ENCODE measurements at places on chromosomes 12 and 14.
A peak's percentile ranks its signal among the peaks of the same experiment; 100 is the strongest.

DNA sequence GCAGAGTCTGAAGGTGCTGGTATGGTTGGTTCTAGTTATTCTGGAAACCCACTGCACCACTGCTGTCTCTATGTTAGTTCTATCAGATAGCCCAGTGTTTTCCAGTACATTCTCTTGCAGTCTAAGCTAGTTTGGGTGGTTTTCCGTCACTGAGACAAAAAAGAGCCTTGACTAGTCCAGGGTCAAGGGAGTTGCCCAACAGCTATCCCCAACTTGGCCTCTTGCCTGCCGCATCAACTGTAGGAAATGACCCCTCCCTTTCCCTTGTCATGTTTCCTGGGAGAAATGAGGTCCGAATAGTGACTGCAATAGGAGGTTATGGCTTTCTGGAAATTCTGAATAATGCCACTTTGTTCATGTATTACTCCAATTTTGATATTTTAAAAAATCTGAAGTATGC lies 160.4 kb downstream of the EFCAB11 start:
- no peak for DNase-seq

- DNase-seq = no peak
These were observed 449.1 kb downstream of the RAD51B start for GRCh38 chr14:68268719-68269118.

DNA sequence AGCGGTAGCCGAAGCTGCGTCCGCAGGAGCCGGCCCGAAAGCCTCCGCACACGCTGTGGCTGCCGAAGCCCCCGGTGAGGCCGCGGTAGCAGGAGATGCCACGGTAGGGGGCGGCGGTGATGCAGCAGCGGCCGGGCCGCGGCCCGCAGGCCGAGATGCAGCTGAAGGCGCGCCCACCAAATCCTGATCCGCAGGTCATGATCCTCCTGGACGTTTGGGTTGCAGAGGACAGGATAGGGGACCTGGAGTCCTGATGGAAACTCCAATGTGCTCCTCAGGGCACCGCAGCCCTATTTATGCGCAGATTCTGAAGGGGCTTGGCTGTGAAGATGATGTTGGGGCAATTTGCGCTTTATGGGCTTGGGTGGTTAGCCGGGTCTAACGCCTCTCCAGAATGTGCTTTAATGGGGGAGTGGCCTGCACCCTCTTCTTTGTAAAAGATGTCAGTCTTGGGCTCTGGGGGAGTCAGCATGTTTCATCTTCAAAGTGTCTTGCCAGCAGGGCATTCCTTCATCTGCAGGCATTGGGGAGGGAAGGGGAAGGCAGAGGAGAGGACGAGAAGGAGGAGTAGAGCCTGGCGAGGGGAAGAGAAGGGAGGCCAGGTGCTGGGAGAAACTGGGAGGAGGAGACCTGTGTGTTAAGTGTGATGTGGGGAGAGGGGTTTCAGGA lies at the start of gene KRT81:
Gene KRT81, minus strand, starts transcription at position 268 of the 669 bp plus-strand sequence. Its CDS starts 69 bp downstream, at position 199.
- DNase-seq = no peak

- DNase-seq = no peak
These were observed 57.4 kb downstream of the PLXNC1 start for GRCh38 chr12:94205822-94206221.

DNA sequence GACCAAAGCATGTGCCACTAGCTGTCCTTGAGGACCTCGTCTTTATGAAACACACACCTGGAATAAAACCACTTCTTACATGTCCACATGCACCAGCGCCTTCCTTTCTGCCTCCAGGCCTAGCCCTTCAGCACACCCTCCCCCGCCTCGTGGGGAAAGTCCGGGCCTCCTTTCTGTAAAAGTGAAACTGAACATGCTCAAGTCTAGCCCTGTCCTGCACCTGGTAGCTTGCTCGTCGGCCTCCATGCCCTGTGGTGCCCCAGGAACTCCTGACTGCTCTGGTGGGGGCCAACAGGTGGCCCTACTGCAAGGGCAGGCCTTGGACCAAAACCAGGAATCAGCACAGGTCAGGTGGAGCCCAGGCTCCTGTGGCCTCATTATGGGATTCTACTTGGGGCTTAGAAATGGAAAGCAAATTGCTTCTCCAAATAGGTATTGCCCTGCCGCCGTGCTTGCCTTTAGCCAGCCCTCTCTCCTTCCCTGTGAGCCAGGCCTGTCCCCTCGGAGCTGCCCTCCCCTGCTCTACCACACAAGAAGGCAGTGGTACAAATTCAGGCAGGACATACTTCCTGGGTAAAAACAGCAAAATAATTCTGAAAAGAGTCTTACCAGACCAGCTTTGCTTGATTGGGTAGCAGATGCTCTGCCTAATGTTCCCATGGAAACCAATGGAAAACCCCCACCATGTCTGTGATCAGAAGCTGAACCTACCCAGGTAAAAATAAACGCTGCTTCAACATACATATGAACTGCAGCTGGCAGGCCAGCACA lies 43.5 kb downstream of the ERH start:
- no peak for DNase-seq

GRCh38 chr14:25067600-25067999 lies 17.7 kb upstream of the STXBP6 start:
- no peak for DNase-seq

DNA sequence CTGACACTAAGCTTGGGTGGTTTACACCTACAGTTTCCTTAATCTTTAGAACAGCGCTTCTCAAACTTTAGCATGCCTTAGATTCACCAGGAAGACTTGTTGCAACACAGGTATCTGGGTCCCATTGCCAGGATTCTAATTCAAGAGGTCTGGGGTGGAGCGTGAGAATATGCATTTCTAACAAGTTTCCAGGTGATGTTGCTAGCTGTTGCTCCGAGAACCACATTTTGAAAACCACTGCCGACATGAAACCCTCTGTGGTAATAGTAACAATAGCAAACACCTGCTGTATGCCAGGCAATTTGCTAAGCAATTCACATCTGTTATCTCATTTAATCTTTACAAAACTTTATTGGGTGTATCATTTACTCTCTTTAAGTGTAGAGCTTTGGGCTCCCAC lies 58.6 kb downstream of the TRHDE start:
- DNase-seq = no peak

- DNase-seq = no peak
These were observed 2.4 kb upstream of the HEBP1 start for GRCh38 chr12:13002301-13003097.

- no peak for DNase-seq
These were observed 73.2 kb downstream of the RCOR1 start for GRCh38 chr14:102665621-102666020.

- no peak for DNase-seq
These were observed 13.2 kb upstream of the OVCH1 start for GRCh38 chr12:29510591-29511185.

DNA sequence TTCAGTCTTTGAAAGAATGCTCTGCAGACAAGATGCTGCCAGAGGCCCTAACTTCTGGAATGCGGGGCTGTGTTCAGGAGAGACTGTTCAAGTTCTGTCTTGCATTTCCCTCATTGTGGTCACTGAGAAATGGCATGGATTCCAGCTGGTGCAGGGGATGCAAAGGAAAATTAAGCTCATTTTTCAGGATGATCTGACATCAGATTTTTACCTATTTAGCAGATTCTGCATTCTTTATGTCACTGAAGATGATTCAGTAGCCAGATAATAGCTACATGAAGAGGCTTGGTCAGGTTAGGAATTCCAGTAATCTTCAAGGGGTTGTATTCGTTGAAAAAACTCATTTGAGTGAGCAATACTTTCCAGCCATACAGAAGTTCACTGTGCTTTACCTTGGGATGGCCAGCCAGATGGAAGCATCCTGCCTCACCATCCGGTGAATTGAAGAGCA lies 16.1 kb upstream of the MFAP5 start:
- DNase-seq = no peak

DNA sequence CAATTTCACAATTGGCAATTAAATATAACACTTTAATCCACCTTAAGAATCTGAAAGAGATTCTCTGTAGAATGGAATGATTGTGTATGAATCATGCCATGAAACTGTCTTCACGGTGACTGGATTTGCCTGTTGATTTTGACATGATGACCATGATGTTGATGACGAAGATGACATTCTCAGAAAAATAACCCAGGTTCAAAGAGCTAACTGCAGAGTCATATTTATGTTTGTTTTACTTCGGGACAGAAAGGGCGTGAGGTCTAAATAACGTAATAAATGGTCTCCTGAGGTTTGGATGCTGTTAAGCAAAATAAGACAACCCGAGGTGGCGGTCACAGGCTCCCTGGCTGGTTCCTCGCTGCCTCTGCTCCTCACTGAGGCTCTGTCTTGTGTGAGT lies 532.0 kb downstream of the TMEM121 start:
- no peak for DNase-seq

DNA sequence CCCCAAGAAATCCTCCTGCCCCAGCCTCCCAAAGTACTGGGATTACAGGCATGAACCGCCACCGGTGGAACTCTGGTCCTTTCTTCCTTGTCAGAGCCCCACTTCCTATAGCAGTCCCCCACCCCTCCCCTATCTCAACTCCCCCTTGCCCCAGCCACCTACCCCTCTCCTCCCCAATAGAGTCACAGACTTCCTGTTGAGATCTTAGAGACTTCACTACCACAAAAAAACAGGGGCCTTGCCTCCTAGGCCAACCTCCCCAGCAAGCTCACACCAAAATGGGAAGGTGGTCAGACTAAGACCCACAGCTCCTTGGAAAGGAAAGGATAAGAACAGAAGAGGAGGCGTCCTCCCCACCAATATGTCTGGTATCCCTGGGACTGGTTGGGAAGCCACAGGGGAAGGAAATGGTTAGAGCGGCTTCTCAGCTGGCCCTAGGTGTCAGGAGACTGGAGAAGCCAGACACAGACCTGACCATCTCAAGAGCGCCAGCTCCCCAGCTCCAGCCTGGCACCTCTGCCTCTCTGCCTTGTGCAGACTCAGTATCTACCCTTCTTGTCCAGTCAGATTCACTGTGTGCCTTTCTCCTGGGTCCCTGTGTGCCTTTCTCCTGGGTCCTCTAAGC lies 8.5 kb downstream of the ITGB7 start:
- no peak for DNase-seq

GRCh38 chr12:120825337-120825736 lies 78.8 kb downstream of the SPPL3 start:
- DNase-seq = no peak

- DNase-seq = no peak
These were observed 21.6 kb upstream of the SDR39U1 start for GRCh38 chr14:24463884-24464785.

GRCh38 chr14:68286667-68287066 lies 467.1 kb downstream of the RAD51B start:
- no peak for DNase-seq

DNA sequence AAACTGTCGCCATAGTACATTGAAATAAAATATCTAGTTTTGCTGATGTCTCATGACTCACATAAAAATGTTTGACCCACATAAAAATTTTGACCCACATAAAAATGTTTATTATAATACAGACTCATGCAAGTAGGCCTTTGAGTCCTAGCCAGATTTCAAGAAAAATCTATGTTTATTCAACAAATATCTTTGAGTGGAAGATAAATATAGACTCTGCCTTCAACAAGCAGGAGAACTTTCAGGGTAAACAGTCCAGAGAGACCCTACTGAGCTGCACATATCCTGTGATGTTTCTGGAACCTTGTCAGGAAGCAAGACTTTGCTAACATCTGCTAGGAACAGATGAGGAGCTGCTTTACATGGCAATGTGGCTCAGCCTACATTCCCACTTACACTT lies 283.1 kb downstream of the MDGA2 start:
- no peak for DNase-seq

- DNase-seq = no peak
These were observed 305 bp upstream of the SLC16A7 start for GRCh38 chr12:59595565-59595882.

GRCh38 chr14:55446127-55446736 lies 5.8 kb upstream of the TBPL2 start:
- DNase-seq = peak; percentile 61

GRCh38 chr12:60535363-60535762 lies 939.5 kb downstream of the SLC16A7 start:
- DNase-seq = no peak

DNA sequence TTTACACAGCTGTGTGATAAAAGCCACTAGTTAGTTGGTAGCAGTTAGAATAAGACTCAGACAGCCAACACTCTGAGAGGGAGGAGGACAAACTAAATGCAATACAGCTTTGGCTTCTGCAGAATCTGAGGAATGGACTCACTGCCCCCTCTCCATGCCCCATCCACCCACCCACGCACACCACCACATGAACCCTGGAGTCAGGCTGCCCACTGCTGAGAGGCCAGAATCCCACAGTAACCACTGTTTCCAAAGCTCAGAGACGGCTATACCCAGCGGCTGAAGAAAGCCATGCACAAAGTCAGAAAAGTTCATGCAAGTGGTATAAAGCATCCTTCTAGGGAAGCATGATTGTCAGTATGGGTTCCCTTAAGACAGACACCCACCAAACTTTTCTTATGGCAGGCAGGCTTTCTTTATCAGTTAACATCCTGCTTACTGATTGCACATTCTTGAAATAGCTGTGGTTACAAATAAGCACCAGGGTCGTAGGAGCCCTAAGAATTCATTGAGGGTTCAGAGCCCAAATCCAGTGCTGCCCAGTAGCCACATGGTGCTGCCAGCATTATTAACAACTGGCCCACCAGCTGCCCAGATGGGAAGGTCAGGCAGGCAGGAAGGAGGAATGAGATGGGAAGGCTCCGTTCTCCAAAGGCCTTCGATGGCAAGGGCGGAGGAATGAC lies 61.5 kb downstream of the NT5DC3 start:
- no peak for DNase-seq

GRCh38 chr12:97837401-97837800 lies 374.8 kb downstream of the RMST start:
- DNase-seq = no peak

DNA sequence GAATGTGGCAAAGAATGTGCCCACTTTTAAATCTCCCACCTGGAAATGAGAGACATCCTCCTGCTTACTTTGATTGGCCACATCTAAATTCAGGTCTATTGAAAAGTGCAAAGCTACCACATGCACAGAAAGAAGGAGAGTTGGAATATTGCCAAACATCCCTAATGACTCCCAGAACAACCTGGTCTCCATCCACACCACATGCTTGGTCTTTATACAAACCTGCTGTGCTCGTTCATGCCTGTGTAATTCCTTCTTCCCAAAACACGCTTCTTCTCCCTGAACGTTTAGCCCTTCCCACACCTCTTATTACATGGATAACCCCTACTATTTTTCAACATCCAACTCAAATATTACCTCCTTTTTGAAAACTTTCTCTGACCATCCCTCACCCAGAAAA lies 66.2 kb upstream of the BCL2L14 start:
- no peak for DNase-seq

DNA sequence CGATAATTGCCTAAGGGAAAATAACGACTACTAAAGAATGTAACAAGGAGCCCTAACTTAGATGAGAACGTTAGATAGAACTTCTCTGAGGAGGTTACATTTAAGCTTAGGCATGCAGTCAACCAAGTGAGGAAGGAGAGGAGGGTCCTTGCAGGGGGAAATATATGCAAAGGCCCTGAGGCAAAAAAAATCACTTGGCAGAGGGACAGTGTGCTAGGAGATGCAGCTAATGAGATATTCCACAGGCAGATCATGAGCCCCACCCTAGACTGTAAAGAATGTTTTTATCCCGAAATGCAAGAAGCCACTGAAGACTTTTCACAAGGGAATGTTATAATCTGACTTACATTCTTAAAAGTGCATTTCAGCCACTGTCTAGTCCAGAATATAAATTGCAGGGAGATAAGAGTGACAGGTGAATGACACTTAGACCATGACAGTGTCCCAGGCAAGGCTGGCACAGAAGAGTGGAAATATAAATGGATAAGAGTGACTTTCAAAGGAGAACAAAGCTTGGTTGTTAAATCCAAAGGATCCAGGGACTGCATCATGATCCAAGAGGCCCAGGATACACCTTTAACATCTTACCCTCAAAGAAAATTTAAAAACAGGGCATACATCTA lies 61.0 kb downstream of the PPM1H start:
- no peak for DNase-seq

GRCh38 chr12:47604221-47604873 lies 101.5 kb downstream of the RPAP3 start:
- no peak for DNase-seq

- peak; percentile 7 for DNase-seq
These were observed 67.6 kb upstream of the CDKN3 start for GRCh38 chr14:54329082-54329695.
